ENCODE measurements at places on chromosomes 13 and 19. TPM values are rescaled to one million over a fixed set of nuclear protein-coding genes. Genes with fewer than 3 reads are reported as not detected.

Gene MEIS3
- polyA plus RNA-seq: 8.9 TPM

GRCh38 chr19:46481947-46482346 lies 10.6 kb upstream of the PNMA8A start:
- peak; percentile 98 for DNase-seq

DNA sequence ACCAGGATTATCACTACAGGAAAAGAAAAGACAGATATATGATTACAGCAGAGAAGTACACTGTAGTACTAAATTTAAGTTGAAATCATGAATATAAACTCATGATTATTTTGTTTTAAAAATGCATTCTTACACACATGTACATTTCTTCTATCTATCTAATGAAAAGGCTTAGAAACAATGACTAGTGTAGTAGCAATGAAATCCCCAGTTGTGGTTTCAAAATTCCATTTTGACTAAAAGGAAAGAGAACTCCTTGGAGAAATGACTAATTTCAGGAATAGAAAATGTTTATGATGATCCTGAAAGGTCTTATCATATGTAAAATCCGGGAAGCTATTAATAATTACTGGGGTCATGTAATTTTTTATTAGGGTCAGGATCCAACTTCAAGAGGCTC lies 195.0 kb upstream of the STARD13 start:
- no peak for DNase-seq

GRCh38 chr13:54232700-54233099 lies 1204.1 kb downstream of the OLFM4 start:
- DNase-seq: no peak

DNA sequence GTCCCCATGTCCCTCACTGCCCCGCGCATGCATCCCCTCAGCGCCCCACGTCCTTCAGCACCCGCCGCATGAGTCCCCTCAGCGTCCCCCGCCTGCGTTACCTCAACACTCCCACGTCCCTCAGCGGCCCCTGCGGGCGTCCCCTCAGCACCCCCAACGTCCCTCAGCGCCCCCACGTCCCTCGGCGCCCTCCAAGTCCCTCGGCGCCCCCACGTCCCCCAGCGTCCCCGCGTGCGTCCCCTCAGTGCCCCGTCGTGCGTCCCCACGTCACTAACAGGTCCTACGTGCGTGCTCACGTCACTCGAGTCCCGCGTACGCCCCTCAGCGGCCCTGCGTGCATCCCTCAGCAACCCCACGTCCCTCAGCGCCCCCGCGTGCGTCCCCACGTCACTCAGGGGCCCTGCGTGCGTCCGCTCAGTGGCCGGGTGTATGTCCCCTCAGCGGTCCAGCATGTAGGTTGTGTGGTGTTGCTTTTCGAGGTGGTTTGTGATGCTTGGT lies 19.5 kb upstream of the GAS6 start:
- no peak for DNase-seq

DNA sequence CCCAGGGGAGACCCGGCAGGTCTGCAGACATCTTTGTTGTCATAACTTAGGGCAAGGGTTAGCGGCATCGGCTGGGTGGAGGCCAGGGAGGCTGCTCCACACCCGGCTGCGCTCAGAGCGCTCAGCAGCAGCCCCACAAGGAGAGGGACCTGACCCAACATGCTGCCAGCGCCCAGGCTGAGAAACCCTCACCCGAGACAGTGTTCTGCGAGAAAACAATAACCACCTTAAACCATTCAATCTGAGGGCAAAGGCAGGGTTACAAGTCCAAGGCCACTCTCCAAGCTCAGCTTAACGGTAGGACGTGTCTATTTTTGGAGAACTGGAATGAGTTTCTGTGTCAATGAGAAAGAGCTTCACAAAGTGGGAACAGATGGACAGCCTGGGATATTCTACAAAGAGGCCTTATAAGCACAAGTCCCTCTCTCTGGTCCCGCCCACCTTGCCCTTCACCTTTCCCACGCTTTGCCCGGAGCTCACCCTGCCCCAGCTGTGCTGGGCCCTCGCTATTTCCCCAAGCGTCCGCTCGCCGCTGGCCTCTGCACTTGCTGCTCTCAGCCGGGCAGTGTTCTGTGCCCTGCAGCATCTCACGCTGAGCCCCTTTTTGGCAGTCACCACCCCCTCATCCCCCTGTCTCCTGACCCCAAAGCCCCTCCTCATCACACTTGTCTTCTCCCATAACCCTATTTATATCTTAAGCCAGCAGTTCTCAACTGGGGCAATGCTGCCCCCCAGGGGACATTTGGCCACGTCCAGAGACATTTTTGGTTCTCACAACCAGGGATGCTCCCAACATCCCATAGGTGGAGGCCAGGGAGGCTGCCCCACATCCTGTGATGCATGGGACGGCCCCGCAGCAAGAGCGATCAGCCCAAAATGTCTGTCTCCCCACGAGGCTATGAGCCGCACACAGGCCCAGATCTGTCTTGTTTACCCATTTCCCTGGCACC lies 17.6 kb downstream of the PPP1R12C start:
- DNase-seq: peak; percentile 29

GRCh38 chr13:62687732-62688131 lies 1272.1 kb upstream of the PCDH20 start:
- DNase-seq: no peak

DNA sequence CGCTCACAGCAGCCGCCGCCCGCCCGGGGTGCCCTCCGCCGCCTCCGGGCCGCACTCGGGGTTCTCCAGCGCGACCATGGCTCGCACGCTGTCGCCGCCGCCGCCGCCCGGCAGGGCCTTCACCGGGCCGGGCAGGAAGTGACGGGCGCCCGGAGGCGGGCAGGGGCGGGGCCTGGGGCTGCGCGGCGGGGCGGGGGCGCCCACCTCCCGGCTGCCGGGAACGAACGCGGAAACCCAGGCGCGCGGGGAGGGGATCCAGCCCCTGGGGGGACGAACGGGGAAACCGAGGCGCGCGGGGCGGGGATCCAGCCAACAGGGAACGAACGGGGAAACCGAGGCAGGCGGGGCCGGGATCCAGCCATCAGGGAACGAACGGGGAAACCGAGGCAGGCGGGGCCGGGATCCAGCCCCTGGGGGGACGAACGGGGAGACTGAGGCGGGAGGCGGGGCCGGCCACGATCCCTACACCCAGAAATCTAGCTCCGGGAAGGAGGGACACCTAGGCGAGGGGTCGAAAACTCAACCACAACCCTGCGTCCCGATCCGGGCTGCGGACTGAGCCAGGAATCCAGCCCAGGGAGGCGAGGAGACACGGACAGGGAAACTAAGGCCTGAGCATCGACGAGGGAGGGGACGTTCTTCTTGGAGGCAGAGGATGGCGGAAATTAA lies at the start of gene R3HDM4:
R3HDM4 (minus strand) TSS at position 140 of the 669 bp plus-strand sequence; CDS start at position 78, 62 bp downstream.
- DNase-seq: peak; percentile 89

DNA sequence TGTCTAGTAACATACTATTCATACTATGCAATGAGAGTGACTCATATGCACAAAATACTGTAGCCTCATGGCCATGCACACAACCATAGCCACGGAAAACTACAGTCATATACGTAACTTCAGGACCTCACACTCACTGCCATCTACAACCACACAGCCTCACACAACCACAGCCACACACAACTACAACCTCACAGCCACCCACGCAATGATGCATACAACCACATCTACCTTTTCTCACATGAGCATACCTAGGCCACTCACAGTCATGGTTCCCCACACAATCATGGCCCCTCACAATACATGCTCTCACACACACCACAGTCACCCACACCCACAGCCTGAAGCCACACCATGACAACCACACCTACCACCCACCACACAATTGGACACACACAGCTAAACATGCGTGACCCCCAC lies 8.7 kb upstream of the TNFSF14 start:
- DNase-seq: no peak

Gene TMEM255B
- 9.2 TPM for polyA plus RNA-seq

Gene SMIM17
- 0.89 TPM for polyA plus RNA-seq

Gene MISP
- polyA plus RNA-seq: 11.6 TPM

- DNase-seq: no peak
These were observed 814 bp downstream of the SLC25A23 start for GRCh38 chr19:6458695-6459261.

Gene GARIN5B
- polyA plus RNA-seq: not detected

GRCh38 chr19:38375748-38376147 lies 1.4 kb downstream of the PSMD8 start:
- peak; percentile 36 for DNase-seq

- no peak for DNase-seq
These were observed 22.5 kb downstream of the PABPC3 start for GRCh38 chr13:25118378-25118905.

DNA sequence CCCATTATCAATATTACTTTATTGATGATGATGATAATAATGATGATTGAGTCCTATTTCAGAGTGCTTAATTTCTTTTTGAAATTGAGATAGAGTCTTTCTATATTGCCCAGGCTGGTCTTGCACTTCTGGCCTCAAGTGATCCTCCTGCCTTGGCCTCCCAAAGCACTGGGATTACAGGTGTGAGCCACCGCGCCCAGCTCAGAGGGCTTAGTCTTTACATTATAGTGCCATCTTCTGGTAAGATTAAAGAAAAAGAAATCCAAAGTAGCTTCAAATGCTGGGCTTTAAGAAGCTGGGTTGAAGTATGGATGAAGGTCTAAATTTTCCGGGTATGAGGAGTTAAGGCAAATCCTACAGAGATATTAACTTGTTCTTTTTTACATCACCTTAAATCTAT lies 3.4 kb upstream of the ZNF333 start:
- no peak for DNase-seq

Gene PCSK4
- polyA plus RNA-seq: 0.81 TPM

DNA sequence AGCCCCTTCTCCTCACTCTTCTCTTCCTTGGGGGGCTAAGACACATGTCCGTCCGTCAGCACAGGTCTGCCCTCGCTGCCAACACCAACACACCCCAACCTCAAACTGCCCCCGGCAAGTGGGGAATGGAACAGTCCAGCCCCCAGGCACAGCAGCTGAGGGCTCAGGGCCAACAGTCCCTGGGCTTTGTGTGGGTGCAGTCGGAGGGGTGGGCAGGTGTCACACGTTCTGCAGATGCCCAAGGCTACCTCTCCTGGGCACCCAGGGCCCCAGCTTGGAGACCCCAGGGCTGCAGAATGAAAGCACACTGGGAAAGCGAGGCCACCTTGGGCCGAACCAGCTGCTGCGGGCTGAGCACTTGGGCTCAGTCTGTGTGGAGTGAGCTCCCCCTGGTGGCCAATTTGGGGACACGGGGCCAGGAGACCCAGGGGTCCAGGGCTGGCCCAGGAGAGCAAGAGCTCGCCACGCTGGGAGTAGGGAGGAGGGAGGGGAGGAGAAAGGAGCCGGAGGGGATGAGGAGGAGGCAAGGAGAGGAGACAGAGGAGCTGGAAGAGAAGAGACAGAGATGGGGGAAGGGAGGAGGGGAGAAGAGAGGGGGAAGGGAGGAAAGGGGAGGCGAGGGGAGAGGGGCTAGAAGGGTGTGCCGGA lies 14.0 kb upstream of the ATP8B3 start:
- DNase-seq: peak; percentile 79

Gene SPACA4
- not detected for polyA plus RNA-seq

Gene PDX1
- not detected for polyA plus RNA-seq

- DNase-seq: peak; percentile 36
These were observed 216.3 kb downstream of the NHLRC3 start for GRCh38 chr13:39254601-39255000.

DNA sequence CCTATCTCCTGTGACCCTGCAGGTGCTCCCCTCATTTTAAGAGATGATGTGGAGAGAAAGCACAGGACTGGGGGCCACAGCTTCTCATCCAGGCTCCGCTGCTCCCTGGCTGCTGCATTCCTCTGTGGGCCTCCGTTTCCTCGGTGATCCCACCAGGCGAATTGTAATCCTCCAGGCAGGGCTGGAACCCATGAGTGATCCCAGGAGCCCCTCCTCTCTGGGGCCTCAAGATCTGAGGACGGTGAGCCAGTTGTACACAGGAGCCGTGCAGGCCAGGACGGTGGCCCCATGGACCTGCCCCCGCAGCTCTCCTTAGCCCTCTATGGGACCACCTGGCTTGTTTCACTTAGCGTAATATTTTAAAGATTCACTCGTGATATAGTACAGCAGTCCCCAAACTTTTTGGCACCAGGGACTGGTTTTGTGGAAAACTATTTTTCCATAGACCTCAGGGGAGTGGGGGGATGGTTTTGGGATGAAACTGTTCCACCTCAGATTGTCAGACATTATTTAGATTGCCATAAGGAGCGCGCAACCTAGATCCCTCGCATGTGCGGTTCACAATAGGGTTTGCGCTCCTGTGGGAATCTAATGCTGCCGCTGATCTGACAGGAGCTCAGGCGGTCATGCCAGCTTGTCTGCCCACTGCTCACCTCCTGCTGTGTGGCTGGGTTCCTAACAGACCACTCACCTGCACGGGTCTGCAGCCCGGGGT lies 5.6 kb downstream of the FFAR3 start:
- no peak for DNase-seq

- no peak for DNase-seq
These were observed 14.7 kb downstream of the NAA16 start for GRCh38 chr13:41325752-41326151.

DNA sequence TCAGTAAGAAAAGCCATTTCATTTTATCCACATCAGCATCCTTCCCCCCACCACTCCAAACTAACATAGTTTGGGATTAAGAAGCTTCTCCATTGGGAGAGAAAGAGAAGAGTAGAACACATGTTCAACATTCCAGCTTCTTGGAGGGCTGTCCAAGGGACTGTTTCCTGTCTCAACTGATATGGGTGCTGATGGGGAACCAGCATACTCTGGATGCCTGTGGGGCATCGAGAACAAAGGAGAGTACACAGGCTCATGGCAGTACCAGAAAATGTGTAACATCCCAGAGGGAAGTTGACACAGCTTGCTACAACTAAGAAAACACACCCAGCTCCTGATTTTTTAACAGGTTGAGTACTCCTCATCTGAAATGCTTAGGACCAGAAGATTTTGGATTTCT lies 24.7 kb downstream of the SUCLA2 start:
- DNase-seq: no peak

GRCh38 chr19:13417054-13417453 lies 89.2 kb downstream of the CACNA1A start:
- DNase-seq: peak; percentile 7

DNA sequence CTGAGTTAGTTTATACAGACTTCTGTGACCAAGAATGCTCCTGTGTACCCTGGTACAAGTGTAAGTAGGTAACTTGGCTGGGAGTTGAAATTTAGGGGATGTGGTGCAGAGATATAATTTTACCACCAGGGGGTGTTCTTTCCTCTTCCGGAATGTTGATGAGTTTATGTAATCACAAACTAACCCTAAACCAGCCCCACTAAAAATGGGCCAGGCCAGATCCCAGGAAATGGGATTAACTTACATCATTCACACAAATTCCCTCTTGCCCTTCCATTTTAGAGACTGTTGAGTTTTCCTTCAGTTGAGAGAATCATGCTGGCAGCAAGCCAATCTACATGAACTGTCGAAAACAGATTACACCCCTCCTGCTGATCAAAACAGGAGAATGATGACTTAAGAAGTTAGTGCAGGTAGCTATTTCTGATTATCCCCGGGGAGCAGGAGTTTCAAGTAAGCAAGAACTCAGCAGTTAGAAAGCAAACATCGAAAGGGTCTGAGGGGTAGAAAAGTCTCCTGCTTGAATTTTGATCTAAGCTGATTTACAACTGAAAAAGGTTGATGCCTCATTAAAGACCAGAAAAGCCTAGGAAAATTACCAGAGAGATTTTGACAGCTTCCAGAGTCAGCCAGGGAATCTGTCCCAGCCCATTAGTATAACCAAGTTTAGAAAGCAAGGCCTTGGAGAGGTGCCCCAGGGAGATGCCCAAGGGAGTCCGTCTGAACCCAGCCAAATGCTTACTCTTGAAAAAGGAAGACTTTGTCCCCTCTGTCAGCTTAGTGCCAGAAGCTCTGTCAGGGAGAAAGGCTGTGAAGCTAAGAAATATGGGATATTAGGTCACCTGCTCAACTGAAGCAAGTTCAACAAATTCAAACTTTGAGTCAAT lies 32.3 kb upstream of the MED4 start:
- DNase-seq: peak; percentile 89

Gene UBE2M
- 66.2 TPM for polyA plus RNA-seq

Gene ALOX5AP
- polyA plus RNA-seq: 7.2 TPM
